MV-4-11 (cell line): ENCODE measurements at places on chromosomes 16 and 17.

DNA sequence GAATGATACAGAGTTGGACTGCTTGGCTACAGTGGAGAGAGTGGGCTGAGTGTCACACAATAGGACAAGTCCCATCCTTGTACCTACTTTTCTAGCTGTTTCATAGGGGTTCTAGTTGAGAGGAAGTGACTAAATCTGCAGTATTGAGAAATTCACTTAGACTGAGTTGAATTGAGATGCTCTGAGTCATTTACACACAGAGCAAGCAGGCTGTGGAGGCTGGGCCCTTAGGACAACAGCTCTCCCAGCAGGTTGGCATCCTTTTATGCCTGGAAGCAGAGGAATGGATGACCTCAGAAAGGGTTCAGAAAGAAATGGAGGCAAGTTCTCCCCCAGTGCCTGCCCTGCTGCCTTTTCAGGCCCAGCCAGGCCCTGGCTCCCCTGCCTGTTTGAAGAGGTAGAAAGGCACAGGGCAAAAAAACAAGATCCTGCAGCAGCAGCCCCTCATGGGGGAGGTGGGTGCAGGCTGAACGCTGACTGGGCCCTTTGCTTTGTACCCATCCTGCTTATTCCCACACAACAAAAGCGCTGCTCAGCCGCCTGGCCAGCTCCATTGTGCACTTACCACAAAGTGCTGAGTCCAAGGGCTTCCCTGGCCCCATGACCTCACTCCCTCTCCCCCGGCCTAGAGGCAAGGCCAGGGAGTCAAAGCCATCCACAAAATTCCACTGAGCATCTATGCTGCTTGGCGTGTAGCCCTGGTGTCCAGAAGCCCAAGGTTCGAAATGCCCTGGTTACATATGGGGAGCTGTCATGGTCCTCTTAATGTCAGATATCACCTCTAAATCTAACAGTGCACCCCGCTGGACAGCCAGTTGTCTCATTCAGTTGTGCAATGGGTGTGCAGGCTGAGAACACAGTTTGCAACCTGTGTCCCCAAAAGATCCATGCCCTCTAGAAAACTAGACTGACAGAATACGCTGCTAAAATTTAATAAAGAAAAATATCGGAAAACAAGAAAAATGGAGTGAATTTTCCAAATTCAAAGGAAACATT, 5.4 kb upstream of the CRYBA1 start:
- peak; percentile 91 for DNase-seq

GRCh38 chr16:86649875-86650274, 71.5 kb downstream of the FOXL1 start:
- no peak for DNase-seq

GRCh38 chr17:60065867-60066266, 12.9 kb downstream of the HEATR6 start:
- DNase-seq, result peak; percentile 35

GRCh38 chr17:82213251-82214011, 789 bp upstream of the CCDC57 start:
- DNase-seq, result no peak

DNA sequence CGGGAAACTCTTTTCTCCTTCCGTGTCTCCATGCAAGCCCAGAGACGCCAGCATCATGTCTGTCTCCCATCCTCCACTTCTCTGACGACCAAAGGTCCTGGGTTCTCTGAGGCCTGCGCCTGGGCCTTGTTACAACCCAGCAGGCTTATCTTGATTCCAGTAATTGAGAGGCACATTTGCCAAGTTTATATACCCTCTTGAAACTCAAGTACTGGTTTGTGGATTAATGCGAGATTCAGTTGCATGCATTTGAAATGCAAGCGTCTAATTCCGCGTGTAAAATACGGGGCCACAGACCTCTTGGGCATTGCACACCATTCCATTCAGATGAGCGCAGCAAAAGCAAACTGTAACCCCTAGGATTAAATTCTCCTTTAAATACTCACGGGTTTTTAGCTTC, 28.7 kb upstream of the CRISPLD2 start:
- no peak for DNase-seq

- DNase-seq, result no peak
Observed at GRCh38 chr17:45101883-45102811, 30.2 kb downstream of the PLCD3 start.

GRCh38 chr16:50942143-50942542, 200.3 kb downstream of the CYLD start:
- no peak for DNase-seq

DNA sequence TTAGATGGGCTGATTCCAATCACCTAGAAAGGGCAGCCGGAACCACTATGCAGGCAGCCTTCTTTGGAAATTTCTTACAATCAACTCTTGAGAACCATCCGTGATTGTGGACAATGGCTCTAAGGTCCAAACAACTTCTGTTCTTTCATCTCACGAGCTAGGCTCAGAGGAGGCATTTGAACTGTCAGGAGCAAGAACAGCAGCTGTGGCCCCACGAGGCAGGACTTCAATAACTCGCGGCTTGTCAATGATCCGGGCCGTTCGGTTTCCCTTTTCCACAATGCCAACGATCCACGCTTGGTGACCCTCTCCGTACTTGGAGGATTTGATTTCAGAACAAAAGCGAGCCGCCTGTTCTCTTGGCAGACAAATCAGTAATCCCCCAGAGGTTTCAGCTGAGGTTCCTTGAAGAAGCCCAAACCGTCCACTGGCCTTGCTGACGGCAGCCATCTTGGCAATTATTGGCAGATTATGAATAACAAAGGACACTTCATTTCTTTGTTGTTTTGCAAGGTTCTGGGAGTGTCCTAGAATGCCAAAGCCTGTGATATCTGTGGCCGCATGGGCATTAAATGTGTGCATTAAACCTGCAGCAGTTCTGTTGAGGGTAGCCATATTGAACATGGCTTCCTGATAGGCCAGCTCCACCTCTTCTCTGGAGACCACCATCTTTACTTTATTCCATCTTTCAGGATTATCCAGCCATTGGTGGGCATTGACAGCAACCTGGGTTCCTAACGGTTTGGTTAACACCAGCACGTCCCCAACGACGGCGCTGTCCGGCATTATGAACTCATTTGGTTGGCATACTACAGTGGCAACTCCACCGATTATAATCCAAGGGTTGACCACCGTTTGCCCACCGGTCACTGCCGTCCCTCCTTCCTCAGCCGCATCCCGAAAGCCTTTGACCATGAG, 1.2 kb downstream of the SEPHS2 start:
- no peak for DNase-seq

DNA sequence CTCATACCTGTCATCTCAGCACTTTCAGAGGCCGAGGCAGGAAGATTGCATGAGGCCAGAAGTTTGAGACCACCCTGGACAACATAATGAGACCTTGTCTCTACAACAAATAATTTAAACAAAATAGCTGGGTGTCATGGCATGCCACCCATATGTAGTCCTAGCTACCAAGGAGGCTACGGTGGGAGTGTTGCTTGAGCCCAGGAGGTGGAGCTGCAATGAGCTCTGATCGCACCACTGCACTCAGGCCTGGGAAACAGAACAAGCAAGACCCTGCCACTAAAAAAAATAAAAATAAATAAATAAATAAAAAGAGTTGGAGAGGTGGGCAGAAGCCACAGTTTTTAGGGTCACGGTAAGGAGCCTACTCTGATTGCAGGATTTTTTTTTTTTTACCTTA, 136.0 kb downstream of the TANC2 start:
- DNase-seq, result no peak

DNA sequence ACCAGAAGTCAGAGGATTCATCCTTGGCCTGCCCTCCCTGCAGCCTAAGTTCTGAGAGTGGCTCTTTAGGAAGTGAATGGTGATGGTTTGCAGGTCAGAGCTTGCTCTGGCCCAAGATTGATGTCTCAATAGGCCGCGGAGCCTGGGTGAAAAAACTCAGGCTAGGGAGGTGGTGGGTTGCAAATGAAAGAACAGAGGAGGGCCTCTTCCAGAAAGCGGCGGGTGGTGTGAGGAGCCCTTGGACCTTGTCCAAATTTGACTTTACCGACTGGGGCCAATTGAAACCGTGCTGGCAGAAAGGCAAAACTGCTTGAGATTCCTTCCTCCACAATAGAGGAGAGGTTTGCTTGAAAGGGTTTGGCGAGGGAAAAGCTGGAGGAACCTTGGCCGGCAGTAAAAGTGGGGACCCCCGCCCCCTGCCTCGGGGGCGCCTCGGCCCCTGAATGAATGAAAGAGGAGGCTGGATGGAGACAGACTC, 331.3 kb downstream of the SEC14L1 start:
- peak; percentile 44 for DNase-seq

GRCh38 chr17:17561408-17562145, 29.9 kb downstream of the PEMT start:
- DNase-seq, result no peak
